ENCODE measurements at places on chromosomes 7 and 10. TPM values are rescaled to one million over a fixed set of nuclear protein-coding genes. Genes with fewer than 3 reads are reported as not detected.

GRCh38 chr10:112442063-112442462 lies 4.7 kb downstream of the ZDHHC6 start:
- no peak for DNase-seq
- H3K36me3 ChIP-seq: peaks cover 5% of the 10 kb centered on the region
- H3K4me3 ChIP-seq: no peak overlapping the region

- no peak overlapping the region for H3K27ac ChIP-seq
- H3K36me3 ChIP-seq: peaks cover 84% of the 10 kb centered on the region
- DNase-seq: no peak
- H3K27me3 ChIP-seq: no peaks in the 10 kb centered on the region
These were observed 174.8 kb upstream of the CDCA7L start for GRCh38 chr7:22120391-22121053.

DNA sequence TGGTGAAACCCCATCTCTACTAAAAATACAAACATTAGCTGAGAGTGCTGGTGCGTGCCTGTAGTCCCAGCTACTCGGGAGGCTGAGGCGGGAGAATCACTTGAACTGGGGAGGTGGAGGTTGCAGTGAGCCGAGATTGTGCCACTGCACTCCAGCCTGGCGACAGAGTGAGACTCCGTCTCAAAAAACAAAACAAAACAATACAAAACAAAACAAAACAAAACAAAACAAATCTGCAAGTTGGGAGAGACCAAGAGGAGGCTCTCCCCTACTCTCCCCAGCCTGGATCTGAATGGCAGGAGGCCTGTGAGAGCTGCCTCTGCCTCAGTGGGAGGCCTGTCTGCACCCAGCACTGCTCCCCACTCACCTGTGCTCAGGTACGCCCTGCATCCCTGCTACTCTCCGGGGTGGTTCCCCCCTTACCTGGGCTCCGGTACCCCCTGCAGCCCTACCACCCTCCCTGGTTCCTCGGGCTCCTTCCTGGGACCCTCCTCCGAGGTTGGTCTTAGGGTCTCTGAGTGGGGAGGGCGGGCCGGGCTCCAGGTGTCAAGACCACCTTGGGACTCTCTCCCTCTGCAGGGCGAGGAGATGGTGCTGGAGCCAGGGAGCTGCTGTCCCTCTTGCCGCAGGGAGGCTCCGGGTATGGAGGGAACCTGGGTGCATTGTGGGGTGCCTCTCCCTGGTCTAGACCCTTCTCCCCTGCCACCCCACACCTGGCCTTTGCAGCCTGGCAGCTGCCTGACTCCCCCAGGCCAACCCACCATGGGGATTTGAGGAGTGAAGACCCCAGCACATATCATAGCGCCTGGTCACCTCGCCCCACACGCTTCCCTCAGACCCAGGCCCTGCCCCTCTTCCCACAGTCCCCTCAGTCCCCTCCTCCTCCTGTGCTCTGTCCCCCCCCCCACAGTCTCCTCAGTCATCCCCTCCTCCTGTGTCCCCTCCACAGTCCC lies 9.5 kb upstream of the ZNF862 start:
- DNase-seq: no peak
- H3K27ac ChIP-seq: no peak overlapping the region
- no peak overlapping the region for H3K4me3 ChIP-seq

- H3K36me3 ChIP-seq: no peaks in the 10 kb centered on the region
- no peak overlapping the region for H3K4me3 ChIP-seq
- no peaks in the 10 kb centered on the region for H3K27me3 ChIP-seq
- H3K4me1 ChIP-seq: no peaks in the 10 kb centered on the region
These were observed 11.9 kb downstream of the RGR start for GRCh38 chr10:84256510-84257342.

DNA sequence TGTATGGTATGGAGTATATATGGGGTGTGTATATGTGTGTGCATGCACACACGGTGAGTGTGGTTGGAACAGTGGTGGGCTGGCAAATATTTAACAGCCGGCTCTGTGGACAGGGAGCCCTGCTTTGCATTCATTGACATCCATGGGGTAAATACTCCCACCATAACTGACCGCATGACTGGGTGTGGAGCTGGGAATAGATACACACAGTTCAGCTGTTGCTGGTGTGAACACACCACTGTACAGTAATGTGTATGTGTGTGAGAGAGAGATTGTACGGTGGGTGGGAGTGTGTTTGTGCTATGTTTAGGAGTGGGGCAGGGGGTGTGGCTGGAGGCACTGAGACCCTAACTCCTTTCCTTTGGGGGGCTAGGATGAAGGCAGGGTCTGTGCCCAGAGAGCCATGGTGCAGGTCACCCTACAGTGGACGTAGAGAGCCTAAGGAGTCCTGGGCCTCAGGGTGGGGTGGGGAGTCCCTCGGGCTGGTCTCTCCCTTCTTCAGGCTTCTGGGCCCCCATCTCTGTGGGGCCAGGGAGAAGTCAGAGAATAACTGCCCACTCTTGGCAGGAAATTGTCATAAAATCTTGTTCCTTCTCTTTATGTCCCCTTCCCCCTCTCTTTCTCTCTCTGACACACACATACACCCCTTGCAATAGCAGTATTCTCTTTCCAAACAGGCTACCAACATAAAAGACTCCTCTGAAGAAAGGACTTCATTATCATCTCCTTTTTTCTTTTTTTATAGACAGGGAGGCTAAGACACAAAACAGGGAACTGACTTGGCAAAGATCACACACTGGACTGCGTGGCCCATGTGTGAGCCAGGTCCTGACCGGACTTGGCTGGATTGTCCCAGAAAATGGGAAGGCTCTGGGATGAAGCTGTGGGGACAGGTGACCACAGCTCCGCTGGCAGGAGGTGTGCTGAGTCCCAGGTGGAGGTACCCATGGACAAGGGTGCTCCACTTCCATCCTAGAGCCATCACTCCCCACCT lies 3.2 kb downstream of the SFRP5 start:
- peaks cover 7% of the 10 kb centered on the region for H3K4me1 ChIP-seq
- no peak for DNase-seq
- H3K27ac ChIP-seq: no peak overlapping the region
- H3K36me3 ChIP-seq: no peaks in the 10 kb centered on the region
- peaks cover 10% of the 10 kb centered on the region for H3K27me3 ChIP-seq
- no peak overlapping the region for H3K4me3 ChIP-seq

DNA sequence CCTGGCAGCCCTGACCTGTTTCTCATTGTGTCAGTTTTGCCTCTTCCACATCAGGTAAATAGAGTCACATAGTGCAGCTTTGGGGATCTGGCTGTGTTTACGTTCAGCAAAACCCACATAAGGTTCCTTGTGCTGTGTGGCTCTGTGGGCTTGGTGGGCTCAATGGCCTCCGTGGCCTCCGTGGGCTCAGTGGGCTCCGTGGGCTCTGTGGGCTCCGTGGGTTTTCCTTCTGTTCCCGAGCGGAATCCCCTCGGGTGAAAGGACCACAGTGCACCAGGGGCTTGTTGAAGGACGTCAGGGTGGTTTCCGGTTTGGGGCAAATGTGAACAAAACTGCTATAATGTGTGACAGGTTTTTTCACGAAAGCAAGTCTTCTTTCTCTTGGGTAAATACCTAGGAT lies 12.5 kb upstream of the DPYSL4 start:
- no peak for DNase-seq
- H3K27me3 ChIP-seq: no peaks in the 10 kb centered on the region
- peaks cover 5% of the 10 kb centered on the region for H3K4me1 ChIP-seq

AHR gene
- total RNA-seq: 107 TPM

THAP5 gene
- total RNA-seq: 8.2 TPM

TRPV5 gene
- total RNA-seq: not detected

DNA sequence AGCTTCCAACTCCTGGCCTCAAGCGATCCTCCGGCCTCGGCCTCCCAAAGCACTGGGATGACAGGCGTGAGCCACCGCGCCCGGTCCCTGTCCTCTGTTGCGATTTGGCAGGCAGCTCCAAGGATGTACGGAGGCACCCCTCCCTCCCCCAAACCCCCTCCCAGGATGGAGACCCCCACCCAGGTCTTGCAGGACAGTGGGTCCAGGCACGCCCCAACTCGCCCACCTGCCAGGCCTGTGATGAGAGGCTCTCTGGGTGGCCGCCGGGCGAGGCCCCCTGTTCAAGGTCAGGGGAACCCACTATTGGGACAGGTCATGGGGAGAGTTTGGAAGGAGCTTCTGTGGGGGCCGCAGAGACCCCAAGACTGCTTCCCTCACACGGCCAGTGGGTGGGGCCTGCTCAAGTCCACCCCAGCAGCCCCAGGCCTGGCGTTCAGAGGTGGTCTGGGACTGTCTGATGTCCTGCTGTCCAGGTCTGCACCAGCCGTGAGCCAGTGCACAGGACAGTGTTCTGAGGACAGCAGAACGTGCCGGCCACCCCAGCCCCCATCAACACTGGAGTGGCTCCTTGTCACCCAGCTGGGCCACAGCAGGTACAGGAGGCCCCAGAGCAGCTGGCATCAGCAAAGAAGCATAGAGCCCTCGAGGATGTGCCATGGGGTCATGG lies 2.5 kb downstream of the ADAP1 start:
- no peaks in the 10 kb centered on the region for H3K36me3 ChIP-seq
- no peak overlapping the region for H3K4me3 ChIP-seq
- H3K27ac ChIP-seq: no peak overlapping the region

- no peak overlapping the region for H3K27ac ChIP-seq
- no peak overlapping the region for H3K4me3 ChIP-seq
- H3K27me3 ChIP-seq: no peaks in the 10 kb centered on the region
- H3K4me1 ChIP-seq: no peaks in the 10 kb centered on the region
- H3K36me3 ChIP-seq: peaks cover 16% of the 10 kb centered on the region
These were observed 8.6 kb downstream of the MEST start for GRCh38 chr7:130500463-130500862.

All from upper lobe of left lung (tissue), 6 donors.